ENCODE measurements at places on chromosomes 2 and 18.

- no peak for DNase-seq
Measured at GRCh38 chr2:46410273-46411244, 68.8 kb upstream of the TMEM247 start.

DNA sequence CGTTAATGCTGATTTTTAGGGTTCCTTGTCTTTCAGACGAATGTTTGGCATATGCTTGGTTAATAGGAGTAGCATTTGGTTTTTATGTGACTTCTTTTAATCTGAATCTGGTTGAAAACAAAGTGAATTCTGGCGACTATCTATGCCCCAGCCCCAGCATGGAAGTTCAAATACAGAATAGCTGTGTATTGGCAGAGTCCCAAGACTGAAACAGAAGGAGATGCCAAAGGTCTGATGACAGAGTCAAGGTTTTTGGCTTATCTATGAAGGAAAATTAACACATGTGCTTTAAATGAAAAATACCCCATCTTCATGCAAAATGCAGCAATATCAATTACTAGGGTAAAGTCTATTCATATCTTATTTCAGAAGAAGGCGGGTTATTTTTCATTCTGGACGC is 734.8 kb upstream of the NXPH2 start:
- no peak for DNase-seq

- DNase-seq, result no peak
Measured at GRCh38 chr2:220521551-220521950, 894.1 kb downstream of the SLC4A3 start.

DNA sequence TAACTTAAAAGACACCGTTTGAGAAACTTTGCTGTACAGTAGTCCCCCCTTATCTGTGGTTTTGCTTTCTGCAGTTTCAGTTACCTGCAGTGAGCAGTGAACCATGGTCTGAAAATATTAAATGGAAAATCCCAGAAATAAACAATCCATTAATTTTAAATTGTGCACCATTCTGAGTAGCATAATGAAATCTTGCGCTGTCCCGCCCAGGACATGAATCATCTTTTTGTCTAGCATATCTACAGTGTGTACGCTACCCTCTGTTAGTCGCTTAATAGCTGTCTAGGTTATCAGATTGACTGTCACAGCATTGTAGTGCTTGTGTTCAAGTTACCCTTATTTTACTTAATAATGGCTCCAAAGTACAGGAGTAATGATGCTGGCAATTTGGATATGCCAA is 6.1 kb downstream of the ARPC2 start:
- no peak for DNase-seq
